ENCODE measurements at places on chromosomes 4 and X. TPM values are rescaled to one million over a fixed set of nuclear protein-coding genes. Genes with fewer than 3 reads are reported as not detected.

- DNase-seq: no peak
Observed at GRCh38 chr4:112888622-112889021, 160.8 kb upstream of the ANK2 start.

DNA sequence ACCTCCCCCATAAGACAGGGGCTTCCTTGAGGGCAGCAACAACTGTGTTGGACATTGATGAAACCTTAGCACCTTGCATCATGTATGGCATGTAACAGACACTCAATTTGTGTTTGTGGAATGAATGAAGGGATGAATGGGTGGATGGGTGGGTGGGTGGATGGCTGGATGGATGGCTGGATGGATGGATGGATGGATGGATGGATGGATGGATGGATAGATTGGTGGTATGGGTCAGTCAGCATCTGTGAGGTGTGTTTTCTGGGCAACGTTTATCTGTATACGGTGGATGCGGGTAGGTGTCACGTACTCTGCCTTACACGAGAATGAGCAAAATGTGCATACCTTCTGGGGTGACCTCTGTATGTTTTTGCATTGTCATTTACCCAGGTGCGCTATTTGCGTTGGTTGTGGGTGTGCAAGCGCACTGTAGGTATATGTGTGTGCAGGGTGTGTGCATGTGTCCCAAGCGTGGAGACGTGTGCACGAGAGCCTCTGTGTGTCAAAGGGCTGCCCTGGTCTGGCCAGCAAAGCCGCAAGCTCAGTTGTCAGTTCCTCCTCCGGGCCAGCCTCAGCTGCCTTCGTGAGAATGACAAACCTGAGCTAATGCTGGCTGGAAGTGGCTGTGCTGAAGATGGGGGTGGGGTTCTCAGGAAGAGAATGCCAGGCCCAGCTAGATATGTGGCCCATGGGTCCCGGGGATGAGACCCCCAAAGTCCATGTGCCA lies 26.5 kb downstream of the ELF4 start:
- peak; percentile 62 for DNase-seq

- no peak for DNase-seq
Observed at GRCh38 chr4:3469386-3470243, 6.5 kb downstream of the DOK7 start.

- peak; percentile 48 for DNase-seq
Observed at GRCh38 chrX:57918750-57919436, 8.6 kb upstream of the ZXDA start.

DNA sequence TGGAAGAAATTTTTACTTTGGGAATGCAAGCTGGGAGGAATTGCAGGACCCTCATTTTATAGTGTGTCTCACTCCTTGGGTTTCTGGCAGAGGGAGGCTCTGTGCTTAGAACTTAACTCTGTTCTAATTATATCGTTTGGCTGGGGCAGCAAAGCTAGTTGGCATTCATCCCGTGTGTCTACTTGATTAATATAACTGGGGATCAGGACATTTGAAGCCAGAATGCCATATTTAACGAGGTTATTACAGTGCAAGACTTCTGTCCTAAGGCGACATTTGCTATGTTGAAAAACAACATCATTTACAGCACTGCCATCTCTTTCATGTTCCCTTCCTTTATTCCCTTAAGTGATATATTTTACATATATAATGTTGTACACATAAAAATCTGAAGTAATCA lies 179.1 kb upstream of the TBC1D9 start:
- no peak for DNase-seq

GRCh38 chr4:71772592-71772991 lies 11.3 kb downstream of the GC start:
- DNase-seq: no peak

GRCh38 chr4:64727960-64728359 lies 318.7 kb upstream of the TECRL start:
- no peak for DNase-seq

GRCh38 chr4:121061861-121062260 lies 10.5 kb downstream of the NDNF start:
- no peak for DNase-seq

DNA sequence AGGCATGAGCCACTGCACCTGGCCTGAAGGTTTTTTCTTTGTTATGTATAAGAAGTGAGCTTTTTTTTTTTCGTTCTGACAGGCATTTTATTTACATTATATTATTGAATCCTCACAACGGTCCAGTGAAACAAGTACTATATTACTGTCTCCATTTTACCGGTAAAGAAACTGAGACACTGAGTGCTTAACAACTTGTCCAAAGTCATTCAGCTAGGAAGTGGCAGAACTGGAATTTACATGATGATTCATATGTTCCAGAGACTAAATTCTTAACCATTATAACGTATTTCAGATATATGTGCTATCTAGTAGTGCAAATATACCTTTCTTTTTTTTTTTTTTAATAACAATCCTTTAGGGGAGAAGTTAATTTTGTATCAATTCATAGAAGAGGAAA lies 18.4 kb upstream of the SLC6A14 start:
- no peak for DNase-seq

DNA sequence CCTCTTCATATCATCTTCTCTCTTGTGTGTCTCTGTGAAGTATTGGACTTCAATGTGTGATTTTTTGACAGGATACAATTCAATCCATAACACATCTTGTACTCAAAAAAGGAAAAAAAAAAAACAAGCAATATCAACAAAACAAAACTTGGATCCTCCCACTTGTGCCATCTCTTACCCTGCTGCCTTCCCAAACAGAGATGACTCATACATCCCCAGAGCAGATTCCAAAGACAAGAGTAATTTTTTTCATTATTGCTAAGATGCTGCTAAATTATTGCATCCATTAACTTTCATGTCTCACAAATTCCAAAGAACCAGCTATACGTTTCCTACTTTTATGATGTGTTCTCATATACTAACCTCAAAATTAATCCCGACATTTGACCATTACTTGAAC lies 479.2 kb downstream of the GBA3 start:
- no peak for DNase-seq

DNA sequence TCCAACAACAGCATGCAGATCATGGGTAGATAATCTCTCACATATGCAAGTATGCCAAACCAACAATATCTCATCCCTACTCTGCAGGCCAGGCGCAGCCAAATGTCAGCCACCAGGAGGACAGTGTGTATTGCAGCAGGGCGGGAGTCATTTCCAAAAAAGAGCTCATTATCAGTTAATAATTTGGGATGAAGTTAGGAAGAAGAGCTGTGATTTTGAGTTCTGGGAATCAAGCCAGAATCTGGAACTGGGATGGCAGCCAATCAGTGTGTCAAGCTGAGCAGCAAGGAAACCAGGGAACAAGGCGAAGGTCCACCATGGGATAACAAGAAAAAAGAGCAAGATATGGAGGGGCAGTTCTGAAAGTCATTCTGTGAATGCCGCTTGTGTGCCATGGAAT lies 88.2 kb upstream of the CAMK2D start:
- no peak for DNase-seq

DNA sequence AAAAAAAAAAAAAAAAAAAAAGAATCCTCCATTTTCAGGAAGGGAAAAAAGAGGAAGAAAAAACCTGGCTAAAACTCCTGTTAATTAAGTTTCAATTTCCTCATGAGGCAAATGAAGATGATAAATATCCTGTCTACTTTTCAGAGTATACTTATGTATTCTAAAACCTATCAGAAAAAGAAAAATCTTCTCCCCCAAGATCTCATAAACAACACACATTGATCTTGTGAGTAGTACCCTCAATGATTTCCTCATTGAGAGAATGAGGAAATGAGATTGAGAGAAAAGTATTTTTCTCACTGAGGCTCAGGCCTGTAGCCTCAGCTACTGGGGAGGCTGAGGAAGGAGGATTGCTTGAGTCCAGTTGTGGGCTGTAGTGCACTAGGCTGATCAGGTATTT lies 146.7 kb downstream of the TET2 start:
- no peak for DNase-seq

DNA sequence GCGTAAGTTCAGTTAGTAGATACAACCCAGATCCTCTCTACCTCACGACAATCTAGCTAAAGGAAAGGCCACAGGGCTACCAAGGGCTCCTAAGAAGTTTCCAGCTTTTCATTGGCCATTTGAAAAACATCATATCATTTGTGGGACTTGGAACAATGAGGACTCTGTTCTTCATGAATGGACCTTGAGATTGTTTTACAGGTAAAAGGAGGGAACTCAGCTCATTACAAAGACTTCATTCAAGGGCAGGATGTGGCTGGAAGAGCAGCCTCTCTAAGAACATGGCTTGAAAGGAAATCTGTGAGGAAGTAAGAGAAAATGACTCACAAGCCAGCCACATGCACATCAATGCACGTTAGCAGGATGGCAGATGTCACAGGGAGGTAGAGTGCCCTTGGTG lies 105.9 kb upstream of the SLC7A11 start:
- DNase-seq: no peak

DNA sequence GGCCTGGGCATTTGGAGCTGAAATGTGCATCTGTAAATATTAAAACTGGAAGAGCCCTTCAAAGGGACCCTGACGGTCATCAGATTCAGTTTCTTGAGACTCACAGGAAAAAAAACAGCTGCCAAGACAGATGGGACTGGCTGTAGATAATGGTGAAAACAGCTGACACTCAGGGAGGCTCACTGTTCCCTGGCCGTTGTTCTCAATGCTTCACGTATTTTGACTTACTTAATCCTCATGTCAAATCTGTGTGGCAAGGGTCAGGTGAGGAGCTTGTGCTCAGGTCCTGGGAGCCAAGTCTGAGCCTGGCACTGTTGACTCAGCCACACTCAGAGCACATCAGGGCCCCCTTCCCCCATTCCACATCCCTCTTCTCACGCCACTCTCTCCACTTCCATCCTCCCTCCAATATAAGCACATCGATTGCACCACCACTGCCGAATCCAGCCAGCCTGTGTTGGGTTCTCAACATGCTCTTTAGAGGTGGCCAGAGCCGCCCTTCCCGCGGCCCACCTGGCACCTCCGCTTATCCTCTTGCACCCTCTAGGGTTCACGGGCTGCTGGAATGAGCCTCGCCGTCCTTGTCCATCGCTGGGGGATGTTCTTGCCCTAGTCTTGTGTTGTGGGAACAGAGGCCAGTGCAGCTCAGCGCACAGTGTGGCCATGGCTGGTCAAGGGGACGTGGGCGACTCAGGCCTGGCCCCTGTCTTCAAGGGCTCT lies 40.1 kb downstream of the EVC start:
- no peak for DNase-seq

DNA sequence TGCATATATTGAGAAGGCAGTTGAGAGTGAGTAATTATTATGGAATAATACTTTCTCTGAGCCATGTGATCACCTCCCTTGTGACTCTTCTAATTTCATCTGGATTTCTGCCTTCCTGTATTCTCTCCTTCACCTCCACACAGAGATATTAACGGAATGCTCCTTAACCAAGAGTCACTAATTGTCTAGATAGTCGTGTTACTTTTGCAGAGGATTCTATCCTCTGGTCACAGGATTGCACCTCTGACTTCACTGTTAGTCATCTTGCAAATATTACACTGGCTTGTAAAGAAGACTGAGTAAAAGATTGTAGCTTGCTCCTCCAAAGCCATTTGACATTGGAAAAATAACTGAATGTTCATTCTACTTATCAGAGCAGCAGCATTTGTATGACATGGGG lies 160.9 kb downstream of the SH2D1A start:
- DNase-seq: no peak

GRCh38 chr4:166996216-166996615 lies 238.1 kb downstream of the SPOCK3 start:
- no peak for DNase-seq

MAGEB2 gene
- total RNA-seq: not detected

PGRMC1 gene
- total RNA-seq: 242 TPM

TKTL2 gene
- total RNA-seq: not detected

NDST3 gene
- not detected for total RNA-seq

UFSP2 gene
- 6.7 TPM for total RNA-seq

TKTL1 gene
- total RNA-seq: not detected

PDZD4 gene
- total RNA-seq: 3.3 TPM

BMP3 gene
- 35.4 TPM for total RNA-seq
